AG04449 (cell line): ENCODE measurements at places on chromosomes 13 and 19.

- no peak for DNase-seq
Observed at GRCh38 chr19:57599377-57599760, 316 bp upstream of the ZNF530 start.

GRCh38 chr13:28741084-28741491, 22.3 kb upstream of the SLC46A3 start:
- DNase-seq, result no peak

- no peak for DNase-seq
Observed at GRCh38 chr19:12692960-12693359, 3.5 kb downstream of the FBXW9 start.

- DNase-seq, result no peak
Observed at GRCh38 chr13:32663660-32664059, 77.4 kb downstream of the PDS5B start.

- no peak for DNase-seq
Observed at GRCh38 chr13:91659256-91660075, 261.0 kb downstream of the GPC5 start.

- no peak for DNase-seq
Observed at GRCh38 chr19:42290523-42291434, 11.2 kb upstream of the PRR19 start.

DNA sequence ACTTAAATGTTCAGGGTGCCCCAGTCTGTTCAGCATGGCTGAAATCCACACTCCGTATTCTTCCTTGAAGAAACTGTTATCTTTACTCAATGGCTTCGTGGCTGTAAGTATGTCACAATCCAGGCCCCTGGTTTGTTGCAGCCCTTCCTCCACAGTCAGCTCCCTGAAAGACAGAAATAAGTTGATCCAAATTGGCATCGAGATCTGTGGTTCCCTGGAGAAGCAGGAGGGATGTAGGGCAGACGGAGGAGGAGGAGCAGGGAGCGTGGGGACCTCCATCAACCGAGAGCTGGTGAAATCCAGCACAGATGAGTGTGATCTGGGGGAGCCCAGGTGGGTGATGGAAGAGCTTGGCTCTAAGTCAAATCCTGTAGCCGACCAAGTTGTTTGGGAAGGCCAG, 304 bp downstream of the TSPAN16 start:
- DNase-seq, result no peak

DNA sequence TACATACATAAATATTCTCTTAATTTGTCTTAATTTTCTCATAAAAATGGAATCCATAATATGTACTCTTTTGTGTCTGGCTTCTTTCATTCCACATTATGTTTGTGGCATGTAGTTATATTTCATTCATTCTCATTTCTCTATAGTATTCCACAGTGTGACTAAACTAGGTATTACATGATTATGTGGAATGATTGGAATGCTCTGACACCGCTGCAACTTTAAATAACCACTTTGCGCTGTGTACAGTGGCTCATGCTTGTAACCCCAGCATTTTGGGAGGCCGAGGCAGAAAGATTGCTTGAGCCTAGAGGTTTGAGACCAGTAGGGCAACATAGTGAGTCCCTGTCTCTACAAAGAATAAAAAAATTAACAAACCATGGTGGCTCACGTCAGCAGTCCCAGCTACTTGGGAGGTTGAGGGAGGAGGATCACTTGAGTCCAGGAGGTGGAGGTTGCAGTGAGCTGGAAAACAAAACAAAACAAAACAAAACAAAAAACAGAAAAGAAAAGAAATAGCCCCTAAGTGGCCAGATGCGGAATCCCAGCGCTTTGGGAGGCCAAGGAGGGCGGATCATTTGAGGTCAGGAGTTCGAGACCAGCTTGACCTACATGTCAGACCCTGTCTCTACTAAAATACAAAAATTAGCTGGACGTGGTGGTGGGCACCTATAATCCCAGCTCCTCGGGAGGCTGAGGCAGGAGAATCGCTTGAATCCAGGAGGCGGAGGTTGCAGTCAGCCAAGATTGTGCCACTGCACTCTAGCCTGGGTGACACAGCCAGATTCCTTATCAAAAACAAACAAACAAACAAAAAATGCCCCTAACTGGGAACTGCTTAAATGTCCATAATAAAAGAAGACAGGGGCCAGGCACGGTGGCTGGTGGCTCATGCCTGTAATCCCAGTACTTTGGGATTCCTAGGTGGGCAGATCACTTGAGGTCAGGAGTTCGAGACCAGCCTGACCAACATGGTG, 8.0 kb upstream of the SAE1 start:
- DNase-seq, result peak; percentile 50

DNA sequence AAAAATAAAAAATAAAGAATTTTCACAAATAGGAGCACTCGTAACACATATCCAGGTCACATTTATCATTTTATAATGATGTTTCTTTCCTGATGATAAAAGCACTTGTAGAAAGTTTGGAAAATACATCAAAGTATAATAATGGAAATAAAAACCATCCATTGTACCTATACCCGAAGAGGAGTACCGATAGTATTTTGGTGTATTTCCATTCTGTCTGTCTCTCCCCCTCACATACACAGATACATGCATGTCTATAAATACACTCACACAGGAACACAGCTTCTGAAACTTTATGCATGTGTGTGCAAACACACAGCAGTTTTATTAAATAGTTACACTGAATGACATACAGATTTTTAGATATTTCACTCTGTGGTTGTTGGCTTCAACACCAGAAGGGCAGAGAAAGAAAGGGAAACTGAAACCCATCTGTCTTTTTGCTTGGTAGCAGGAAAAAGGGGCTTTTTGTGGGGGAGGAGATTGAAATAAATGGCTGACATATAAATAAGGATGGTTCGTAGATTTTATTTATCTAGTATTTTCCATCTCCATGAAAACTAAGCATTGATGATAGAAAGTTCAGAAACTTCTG, 114.8 kb downstream of the LRCH1 start:
- DNase-seq, result no peak

DNA sequence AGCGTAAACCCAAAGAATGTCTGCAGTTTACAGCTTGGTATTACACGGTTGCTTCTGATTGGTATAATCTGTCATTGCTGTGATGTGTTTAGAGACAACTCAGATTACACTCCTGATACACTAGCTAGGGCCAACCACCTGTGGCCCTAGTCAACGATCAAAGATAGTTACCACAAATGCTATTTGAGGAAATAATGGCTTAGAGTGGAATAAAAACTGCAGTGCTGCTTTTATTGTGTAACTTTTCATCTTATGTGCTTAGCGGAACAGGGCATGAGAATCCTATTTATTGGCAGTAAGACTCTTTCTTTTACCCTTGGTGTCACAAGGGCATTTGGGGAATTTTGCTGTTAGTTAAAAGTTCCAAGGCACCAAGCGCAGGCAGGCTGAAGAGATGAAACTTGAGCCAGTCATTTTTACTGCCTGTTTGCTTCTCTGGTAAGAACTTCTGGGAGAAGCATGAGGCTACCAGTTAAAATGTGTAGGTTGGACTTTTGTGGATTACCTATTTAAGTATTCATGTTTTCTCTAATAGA, 363.3 kb downstream of the KCNRG start:
- no peak for DNase-seq

GRCh38 chr13:32881074-32881776, 135.0 kb upstream of the KL start:
- peak; percentile 16 for DNase-seq

- no peak for DNase-seq
Observed at GRCh38 chr13:23518231-23518630, 52.0 kb upstream of the TNFRSF19 start.

DNA sequence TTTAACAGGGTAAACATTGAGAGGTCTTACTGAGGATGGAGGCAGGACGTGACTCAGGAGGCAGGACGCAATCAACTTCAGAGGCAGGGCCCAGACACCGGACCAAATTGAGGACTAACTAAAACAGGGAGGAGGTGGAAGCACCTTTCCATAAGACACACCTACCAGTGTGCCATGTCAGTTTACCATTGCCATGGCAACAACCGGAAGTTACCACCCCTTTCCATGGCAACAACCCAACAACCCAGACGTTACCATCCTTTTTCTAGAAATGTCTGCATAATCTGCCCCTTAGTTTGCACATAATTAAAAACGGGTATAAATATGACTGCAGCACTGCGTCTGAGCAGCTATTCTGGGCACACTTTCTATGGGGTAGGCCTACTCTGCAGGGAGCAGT, 53.5 kb upstream of the SOX21 start:
- DNase-seq, result no peak

- DNase-seq, result peak; percentile 33
Observed at GRCh38 chr13:27658546-27658945, 36.9 kb downstream of the POLR1D start.

GRCh38 chr19:5951338-5951861, 26.5 kb downstream of the RANBP3 start:
- DNase-seq, result no peak

- no peak for DNase-seq
Observed at GRCh38 chr19:15962319-15962718, 13.5 kb downstream of the OR10H4 start.

- peak; percentile 42 for DNase-seq
Observed at GRCh38 chr13:49023431-49023830, 47.7 kb downstream of the FNDC3A start.

GRCh38 chr19:11165486-11166030, 10.0 kb upstream of the SPC24 start:
- no peak for DNase-seq

- no peak for DNase-seq
Observed at GRCh38 chr19:46478356-46478986, 7.1 kb upstream of the PNMA8A start.

- DNase-seq, result no peak
Observed at GRCh38 chr13:90884066-90884465, 463.4 kb upstream of the MIR17HG start.
